ENCODE measurements at places on chromosomes 11 and 22.

- no peak for DNase-seq
These were observed 5.0 kb upstream of the PDE3B start for GRCh38 chr11:14638561-14638960.

DNA sequence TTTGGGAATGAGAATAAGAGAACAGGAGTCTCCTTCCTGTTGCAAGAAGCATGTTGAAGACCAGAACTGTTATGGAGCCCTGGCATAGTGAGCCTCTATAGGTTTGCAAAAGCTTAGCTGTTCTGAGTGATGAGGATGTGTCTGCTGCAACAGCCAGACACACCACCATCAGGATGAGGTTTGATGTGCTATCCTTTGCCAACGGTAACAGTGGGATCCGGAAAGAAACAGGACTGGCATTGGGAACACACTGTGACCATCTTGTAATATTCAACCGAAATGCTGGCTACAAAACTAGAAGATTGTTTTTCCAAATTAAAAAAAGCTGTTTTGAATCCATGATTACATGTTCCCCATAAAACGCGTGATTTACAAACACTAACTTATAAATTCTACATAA is 117.0 kb downstream of the ME3 start:
- no peak for DNase-seq

- DNase-seq: no peak
These were observed 35.8 kb upstream of the HSD17B12 start for GRCh38 chr11:43644621-43645299.

GRCh38 chr22:30823015-30823370 is 128.3 kb downstream of the OSBP2 start:
- DNase-seq: no peak

DNA sequence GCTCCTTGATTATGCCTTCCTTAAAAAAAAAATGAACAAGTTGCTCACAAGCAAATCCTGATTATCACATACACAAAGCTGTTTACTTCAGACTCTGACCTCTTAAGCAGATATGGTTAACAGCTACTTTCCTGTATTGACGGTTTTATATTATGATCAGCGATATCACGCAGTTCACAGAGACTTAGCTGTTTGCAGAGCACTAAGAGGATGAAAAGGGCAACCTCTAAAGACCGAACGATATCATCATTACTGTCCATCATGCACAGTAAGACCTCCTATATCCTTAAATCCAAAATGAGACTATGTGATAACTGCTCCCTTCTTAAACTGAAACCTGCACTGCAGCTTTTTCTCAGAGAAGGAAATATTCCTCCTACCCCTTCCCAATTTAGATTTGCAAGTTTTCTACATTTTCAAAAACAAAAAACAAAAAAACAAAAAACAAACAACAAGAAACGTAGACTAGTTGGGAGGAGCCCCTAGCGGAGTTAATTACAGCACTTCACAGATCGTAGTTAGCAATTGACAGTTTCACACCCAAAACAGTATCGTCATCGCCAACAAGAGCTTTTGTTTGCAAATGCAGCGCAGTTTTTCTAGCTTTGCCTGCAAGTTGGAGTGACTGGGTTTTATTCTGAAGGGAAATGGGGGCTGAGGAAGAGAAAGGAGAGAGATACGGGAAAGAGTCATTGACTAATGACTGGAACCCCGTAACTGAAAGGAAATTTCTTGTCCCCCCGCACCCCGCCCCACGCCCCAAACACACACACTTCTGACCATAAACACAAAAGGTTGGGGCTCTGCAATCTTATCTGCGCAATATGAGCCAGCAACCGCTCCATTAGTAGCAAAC is 1.2 kb downstream of the DDX6 start:
- DNase-seq: no peak

DNA sequence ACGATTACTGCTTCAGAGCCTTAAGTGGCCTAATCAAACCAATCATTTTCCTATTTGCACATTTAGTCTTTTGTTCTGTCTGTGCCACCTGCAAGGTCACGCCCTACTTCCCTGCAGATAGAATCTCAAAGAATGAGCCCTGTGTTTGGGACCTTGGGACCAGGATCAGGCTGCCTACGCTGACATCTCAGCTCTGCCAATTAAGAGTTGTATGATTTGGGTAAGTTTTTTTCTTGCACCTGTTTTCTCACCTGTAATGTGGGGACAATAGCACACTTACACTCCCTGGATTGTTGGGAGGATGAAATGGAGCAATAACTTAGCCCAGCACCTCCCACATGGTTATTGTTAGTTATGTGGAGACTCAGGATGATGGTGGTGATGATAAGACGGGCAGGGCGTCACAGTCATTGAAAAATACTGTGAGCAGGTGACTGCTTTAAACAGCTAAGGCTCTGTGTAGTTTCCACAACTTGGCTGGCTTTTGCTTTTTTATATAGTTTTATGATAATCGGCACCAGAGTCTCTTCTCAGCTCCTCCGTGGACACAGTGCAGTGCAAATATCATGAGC is 155.0 kb downstream of the ADAMTS15 start:
- no peak for DNase-seq

DNA sequence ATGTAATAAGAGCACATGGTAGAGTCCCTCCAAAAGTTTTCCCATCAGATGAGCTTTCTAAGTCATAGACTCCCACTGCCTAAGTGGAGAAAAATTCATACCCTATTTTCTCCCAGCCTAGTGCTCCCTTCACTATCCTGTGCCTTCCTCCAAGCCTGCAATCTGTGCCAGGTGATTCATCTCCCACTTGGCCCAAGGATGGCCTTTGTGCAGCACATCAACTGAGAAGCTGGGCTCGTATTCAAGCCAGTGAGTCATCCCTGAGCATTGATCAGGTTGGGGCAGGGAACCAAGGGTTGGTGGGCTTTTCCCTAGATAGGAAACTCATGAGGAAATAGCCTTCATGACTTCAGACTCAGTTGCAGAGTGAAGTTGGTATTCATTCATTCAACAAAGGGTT is 64.6 kb downstream of the PANX1 start:
- DNase-seq: no peak

DNA sequence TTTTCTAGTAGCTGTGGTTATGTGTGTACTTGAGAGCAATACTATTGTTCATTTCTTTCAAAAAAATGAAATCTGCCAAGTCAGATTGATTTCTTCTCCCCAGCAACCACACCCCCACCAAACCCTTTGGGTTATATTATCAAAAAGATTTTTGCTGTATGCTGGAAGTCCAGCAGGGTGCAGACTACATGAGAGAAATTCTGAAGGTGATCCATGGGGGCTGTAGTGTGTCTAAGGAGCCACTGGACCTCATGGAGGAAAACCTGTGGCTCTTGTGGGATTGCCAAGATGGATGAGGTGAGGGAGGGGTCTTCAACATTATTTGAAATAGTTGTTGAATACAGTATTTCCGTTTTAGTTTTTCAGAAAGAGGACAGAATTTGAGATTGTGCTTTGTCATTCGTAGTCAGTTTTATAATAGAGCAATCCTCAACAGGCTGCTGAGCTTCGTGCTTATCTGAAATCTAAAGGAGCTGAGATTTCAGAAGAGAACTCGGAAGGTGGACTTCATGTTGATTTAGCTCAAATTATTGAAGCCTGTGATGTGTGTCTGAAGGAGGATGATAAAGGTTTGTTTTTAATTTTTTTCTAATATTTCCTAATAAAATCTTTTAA is 3.1 kb downstream of the EIF3M start:
- no peak for DNase-seq

DNA sequence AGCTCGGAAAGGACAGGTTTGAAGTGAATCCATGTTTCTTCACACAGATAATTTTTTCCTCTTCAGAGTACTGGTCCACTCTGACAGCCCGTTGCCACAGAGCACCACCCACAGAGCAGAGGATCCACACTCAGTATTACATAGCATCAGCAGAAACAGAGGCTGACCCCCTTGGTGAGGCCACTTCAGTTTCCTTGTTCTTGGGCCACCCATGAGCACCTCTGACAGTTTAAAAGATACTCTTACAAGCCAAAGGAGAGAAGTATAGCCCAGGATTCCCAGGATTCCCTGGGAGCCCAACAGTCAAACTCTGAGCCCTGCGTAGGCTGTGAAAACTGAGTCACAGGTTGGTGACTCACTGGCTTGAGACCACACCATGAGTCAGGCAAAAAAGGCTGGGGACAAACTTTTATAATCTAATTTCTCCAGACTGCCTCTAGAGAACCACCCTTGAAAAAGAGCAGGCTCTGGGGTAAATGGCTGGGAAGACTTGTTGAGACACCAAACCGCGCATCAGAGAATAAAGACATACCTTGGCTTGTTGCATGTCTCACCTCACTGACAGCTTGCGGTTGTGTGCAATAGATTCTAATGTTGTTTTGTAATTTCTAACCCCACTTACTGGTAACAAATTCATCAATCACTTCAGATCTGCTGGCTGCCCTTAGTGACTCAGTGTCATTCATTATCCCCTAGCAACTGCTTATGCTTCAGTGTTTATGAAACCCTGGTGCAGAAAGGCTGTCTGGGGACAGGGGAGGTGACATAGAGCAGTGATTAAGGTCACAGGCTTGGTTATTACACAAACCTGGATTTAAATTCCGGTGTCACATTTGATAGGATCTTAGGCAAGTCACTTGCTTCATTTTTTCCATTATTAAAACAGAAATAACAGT is 56.9 kb upstream of the PRSS23 start:
- DNase-seq: peak; percentile 91

DNA sequence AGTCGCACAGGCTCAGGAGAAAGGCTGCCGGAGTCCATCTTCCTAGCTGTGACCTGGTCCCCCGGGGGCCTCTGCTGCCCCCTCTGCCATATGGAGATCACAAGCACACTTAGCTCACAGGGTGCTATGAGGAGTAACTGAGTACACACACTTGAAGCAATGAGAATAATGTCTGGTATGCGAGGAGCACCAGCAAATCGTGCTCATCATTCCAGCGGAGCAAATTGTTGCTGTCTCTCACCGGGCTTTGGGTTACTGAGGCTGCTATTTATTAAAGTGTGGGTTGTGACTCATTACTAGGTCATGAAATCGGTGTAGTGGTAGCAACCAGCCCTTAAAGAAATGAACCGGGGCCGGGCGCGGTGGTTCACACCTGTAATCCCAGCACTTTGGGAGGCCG is 48.1 kb upstream of the EIF3D start:
- peak; percentile 75 for DNase-seq

DNA sequence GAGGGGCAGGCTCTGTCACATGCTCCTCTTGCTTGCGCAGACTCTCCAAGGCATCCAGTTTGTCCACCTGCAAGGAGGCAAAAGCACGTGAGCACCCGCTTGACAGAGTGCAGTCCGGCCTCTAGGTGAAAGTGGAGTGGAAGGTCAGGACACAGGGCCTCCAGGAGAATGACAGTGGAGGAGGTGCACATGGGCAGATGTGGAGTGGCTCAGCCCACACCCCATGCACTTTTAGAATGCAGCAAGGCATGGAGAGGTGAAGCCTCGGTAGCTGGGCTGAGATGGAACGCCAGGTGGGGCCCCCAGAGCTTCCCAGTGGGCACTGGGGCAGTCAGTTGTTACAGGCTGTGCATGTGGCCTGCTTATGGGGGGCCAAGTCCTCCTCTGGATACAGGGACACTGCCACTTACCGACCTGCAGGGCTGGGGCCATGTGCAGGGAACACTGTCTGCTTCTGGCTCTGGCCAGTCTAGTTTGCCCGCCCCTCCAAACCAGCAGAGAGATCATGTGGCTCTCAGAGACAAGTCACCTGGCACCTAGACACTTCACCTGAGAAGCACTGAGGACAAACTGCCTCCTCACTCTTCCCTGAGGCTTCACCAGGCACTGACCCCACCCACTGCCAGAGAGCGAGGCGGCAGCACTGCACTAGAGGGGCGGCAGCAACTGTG is 2.3 kb upstream of the SLC25A1 start:
- no peak for DNase-seq

GRCh38 chr11:1752907-1753228 is 2.5 kb upstream of the IFITM10 start:
- DNase-seq: no peak

- no peak for DNase-seq
These were observed 130.5 kb downstream of the FAM76B start for GRCh38 chr11:95659088-95659487.

GRCh38 chr11:10991393-10991792 is 133.5 kb upstream of the ZBED5 start:
- no peak for DNase-seq

GRCh38 chr11:88475991-88476418 is 138.5 kb upstream of the CTSC start:
- DNase-seq: peak; percentile 40

DNA sequence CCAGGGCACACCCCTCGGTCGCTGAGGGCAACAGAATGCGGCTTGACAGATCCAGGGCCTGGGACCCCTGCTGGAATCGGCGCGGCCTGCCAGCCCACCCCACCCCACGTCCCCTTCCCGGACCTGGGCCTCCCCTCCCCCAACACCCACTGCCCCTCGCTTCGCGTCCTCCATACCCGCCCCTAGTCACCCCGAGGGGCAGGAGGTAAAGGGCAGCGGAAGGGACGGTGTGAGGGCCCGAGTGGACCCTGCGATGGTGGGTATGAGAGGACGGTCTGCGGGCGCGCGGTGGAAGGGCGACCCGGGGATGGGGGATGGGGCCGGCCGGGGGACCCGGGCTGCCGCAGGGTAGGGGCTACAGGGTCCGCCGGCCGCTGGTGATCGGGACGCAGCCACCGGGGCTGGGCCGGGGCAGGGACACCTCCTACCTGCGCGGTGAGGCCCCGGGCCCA is 311 bp downstream of the APBB1 start:
- DNase-seq: no peak

DNA sequence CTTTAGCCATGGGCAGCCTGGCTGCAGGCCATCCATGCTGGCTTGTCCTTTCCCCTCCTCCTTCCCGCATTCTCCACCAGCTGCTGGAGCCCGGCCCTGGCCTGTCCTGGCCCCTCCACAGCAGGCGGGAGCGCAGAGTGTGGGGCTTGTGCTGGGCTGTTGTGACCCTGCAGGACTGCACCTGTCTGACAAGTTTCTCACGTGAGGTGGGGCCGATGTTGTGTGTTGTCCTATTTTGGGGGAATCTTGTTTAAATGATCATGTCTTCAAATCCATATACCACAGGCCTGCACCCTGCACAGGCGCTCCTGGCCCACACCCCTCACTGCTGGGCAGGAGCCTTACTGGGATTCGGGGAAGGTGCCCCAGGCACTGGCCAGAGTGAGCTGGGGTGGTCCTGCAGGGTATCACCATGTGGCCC is 30.4 kb downstream of the TBC1D22A start:
- no peak for DNase-seq

GRCh38 chr11:76589964-76590950 is 80.3 kb downstream of the LRRC32 start:
- no peak for DNase-seq

All from AG09309 (cell line).